Heart left ventricle (tissue), 16 donors: ENCODE measurements at places on chromosomes 7 and 10. TPM values are rescaled to one million over a fixed set of nuclear protein-coding genes. Genes with fewer than 3 reads are reported as not detected.

The MMRN2 gene
- total RNA-seq = 30.3 TPM

The GDF2 gene
- total RNA-seq = not detected

The NRP1 gene
- total RNA-seq = 173 TPM

The GPER1 gene
- total RNA-seq = 5.1 TPM

GRCh38 chr7:155567646-155568332 lies 21.4 kb upstream of the CNPY1 start:
- DNase-seq = no peak

- no peak for DNase-seq
Observed at GRCh38 chr7:131454498-131454897, 101.9 kb downstream of the PODXL start.
